ENCODE measurements at places on chromosomes 2 and 18.

GRCh38 chr2:96449637-96450036, 55.5 kb downstream of the NEURL3 start:
- DNase-seq: no peak

DNA sequence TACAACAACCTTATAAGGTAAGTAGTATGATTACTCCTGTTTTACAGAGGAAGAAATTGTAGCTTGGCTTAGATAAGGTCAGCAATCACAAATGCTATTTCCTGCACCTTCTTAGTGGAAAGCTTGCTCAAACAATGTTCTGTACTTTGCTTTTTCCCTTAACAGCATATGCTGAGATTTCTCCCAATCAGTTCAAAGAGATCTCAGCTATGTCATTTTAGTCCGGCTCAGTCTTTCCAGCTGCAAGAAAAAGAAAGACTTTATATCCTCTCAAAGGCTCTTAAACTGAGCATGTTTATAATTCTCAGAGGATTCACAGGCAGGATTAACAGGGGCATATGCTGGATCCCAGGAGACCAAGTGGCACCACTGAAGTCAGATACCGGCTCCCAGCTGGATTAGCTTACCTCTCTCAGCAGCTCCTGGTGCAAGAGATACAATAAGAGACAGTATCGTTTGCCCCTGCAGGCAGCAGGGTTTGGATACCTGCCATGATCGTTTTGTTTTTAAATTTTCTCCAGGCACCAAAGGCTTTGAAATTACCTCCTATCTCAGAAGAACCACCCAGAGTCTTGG, 29.5 kb downstream of the KIAA2012 start:
- no peak for DNase-seq

DNA sequence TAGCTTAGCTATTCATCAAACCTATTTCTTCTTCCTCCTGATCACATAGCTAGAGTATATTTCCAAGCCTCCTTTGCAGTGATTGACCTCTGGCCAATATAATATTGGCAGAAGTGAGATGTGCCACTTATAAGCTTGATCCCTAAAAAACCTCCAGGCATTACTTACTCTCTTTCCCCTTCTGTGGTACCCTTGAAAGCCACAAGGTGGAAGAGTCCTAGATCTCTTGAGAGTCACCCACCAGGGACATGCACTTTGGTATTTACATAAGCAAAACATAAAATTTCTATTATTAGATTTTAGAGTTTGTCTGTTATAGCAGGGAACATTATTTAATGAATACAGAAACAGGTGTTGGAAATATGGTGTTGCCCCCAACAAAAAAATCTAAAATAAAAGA, 112.0 kb downstream of the EXOC6B start:
- DNase-seq: no peak

DNA sequence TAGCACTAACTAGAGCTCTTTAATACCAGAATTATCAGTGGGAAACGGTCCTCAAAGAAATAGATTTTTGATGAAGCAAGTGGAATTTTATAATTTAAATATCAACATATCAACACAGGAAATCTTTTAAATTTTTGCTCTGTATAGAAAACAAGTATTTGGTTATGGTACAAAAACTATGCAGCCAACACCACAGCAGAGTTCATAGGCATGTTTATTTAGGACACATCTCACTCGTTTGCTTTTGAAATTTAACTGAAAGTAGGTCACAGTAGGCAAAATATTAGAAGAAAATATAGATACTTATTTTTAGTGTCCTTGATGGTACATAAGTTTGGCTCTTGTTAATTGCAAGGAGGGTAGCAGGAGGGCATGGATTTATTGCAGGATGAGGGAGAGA, 34.3 kb upstream of the TANC1 start:
- no peak for DNase-seq

DNA sequence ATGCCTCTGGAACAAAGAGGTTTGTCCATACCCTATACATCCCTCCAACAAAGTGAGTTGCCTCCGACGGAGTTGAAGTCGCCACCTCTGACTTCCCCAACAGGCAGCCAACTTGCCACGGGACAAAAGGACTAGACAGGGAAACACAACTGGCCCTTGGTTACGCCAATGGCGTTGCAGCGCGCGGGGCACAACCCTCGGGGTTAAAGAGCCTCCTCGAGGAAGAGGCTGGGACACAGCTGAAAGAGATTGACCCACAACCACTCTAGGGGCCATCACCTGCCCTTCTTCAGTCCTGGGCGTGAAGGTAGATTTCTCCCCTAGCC, 545 bp downstream of the GTF3C2 start:
- DNase-seq: peak; percentile 66

- DNase-seq: peak; percentile 14
These were observed 680.1 kb upstream of the ZEB2 start for GRCh38 chr2:145199827-145200706.

All from EL (cell line).